Panc1 (cell line): ENCODE measurements at places on chromosomes 5 and 9. TPM values are rescaled to one million over a fixed set of nuclear protein-coding genes. Genes with fewer than 3 reads are reported as not detected.

GRCh38 chr5:163846512-163846911, 341.1 kb downstream of the MAT2B start:
- DNase-seq: no peak

DNA sequence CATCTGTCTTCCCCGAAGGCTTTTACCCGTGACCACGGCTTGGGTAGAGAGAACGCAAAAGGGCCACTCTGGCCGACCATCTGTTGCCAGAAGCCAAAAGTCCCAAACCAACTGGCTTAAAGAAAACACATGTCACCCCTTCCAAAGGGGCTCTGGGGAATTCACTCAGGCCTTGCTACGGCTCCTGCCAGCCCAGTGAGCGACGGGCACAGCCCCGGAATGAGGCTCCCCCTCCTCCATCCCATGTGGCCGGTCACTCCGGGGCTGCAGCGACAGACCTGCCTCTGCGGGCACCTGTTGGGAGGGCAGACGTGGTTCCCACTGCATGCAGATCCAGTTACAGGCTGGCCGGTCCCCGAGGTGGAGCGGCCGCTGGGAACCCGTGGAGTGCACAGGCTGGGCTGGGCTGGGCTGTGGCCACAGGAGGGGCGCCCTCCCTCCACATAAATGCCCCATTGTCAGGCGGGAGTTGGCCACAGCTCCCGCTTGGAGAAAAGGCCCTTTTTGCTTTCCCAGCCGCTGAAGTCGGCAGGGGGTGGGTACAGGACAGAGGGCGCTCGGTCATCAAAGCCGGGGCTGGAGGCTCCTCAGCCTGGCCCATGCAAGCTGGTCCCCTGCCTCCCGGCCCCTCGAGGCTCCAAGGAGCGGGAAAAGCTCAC, 19.9 kb downstream of the NOTCH1 start:
- DNase-seq: no peak

GRCh38 chr5:61048534-61048933, 103.5 kb downstream of the NDUFAF2 start:
- no peak for DNase-seq

GRCh38 chr9:29456940-29457339, 1883.7 kb upstream of the C9orf72 start:
- DNase-seq: no peak

- no peak for DNase-seq
Measured at GRCh38 chr9:14231196-14231990, 82.5 kb downstream of the NFIB start.

GRCh38 chr9:82584349-82584863, 478.5 kb downstream of the RASEF start:
- DNase-seq: no peak

DNA sequence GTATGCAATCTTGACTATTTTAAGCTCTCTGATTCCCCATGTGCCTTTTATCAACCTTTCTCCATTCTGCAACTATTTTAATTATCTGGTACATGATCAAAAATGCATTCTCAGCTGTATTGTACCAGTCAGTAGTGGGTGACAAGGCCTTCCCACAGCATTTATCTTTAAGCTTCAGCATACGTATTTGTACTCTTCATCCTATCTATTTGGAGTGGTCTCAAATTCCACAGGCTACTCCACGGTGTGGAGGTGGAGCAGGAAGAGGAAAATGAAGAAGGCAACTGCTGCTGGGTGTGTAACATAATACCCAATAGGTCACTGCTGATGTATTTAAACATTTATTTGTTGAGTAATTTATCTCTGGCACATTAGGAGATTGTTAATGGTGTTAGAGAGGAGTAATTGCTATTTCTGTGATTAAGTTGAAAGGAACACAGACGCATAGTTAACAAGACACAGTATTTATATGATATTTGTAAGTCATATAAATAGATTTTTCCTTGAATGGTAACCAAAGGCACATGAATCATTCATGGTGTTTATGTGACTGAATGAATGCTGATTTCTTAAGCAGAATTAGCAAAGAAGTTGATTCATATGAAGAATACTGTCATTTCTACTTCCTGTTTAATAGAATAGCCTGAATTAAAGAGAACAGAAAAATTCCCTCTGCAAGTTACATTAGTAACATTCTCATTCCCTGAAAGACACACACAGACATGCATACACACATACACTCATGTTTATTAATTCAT, 153.8 kb upstream of the NR3C1 start:
- no peak for DNase-seq

Gene SAXO1
- total RNA-seq: not detected

Gene AFAP1L1
- 15.2 TPM for total RNA-seq

Gene GPR21
- total RNA-seq: not detected

Gene SNCAIP
- not detected for total RNA-seq

Gene CCL27
- 0.95 TPM for total RNA-seq
